D341Med (cell line): ENCODE measurements at places on chromosomes 12 and 14.

DNA sequence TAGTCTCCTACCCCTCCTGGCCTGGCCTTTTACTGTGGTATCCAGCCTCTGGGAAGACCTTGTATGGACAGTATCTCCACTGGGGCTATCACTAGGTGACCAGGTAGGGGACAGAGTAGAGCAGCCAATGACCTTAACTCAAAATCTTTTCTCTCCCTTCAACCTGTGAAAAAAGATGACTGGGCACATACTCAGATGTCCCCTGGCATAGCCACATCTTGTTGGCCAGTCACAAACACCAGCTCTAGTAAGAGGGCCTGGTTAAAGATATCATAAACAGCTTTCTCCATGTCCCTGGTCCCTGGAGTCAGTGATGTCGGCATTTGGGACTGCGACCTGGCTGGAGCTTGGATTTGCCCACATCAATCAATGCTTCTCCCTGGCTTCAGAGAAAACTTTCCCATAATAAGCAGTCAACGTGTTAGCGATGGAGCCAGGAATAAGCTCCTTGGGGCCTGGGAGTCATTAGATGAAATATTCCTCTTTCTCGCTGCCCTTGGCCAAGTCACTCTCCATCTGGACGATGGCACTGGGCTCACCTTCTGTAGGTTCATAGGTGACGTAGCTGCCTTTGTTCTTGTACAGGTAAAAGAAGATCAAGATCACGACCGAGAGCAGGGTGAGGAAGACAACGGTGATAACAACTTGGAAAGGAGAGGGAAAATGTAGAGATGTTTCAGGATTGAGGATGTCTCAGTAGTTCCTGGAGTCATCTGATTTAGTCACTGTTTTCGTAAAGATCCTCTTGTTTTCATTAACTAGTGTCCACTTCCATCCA lies 7.0 kb downstream of the DAZAP2 start:
- DNase-seq, result no peak

DNA sequence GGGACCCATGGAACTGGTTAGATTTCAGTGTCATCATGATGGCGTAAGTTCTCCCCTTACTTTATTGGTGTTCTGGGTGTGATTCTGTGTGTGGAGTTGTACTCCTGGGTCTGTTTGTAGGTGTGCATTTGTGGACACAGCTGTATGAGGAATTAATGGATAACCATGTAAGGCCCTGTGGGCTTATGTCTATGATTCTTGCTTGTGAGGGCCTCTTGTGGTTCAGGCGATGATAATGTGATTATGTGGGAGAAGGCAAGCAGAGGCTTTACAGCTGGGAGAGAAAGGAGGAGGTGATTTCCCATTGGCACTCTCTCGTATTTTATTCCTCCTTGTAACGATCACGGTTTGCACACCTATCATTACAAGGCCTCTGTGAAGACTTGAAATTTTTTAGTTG lies 96.1 kb downstream of the SCN8A start:
- DNase-seq, result no peak

DNA sequence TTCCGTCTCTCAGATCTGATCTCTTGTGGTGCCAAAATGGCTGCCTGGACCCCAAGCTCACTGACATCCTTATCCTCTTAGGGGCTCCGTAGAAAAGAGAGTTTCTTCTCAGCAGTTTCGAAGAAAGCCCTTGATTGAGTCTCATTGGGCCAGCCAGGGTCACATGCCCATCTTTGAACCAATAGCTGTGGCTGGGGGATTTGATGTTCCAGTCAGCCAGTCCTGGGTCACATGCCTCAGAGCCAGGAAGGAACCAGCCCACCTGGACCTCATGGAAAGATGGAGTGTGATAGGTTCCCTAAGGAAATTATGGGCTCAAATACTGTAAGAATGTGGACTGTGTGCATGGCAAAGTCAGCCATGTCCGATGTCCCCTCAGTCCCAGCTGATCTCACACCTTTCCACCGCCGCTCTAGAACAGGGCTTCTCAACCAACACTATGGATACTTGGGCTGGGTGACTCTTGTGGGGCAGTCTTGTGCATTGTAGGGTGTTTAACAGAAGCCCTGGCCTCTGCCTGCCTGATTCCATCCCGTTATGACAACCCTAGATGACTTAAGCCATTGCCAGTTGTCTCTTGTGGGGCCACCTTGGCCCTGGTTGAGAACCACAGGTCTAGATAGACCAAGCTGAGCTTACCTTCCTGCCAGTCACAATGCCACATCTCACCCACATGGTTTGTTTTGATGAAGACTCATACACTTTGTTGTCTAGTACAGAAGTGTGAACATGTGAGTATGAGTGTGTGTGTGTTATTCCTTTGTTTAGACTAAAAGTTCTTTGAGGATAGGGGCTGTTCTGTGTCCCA lies 163.9 kb downstream of the ADGRD1 start:
- DNase-seq, result no peak

DNA sequence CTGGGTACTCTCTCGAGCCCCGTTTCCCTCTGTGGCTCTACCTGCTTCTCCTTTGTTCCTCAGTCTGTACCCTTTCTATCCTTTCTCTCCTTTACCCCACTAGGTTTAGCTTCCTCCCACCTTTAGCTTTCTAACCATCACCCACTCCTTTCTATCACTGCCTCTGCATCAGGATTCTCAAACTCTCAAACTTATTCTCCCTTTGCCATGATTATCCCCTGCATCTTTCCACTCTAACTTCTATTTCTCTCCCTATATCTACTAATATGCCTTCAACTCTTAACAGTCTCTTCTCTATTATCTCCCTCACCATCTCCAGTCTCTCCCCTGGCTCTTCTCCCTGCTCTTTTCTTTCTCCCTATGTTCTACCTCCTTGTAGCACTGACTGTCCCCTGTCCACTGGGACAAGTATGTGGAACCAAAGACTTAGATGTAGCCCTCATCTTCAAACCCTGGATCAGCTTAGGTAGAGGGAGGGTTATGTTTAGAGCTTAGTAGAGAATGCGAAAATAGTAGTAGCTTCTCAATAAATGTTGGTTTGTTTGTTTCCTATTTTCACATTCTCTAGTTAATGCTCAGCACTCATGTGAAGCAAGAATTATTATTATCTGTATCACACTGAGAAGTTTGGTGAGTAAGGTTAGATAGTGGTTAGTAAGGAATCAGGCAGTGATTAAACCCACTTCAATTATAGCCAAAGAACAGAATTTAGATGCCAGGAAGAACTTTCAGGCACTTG lies 3.4 kb downstream of the GDF11 start:
- no peak for DNase-seq

- no peak for DNase-seq
Measured at GRCh38 chr12:2624543-2625288, 170.1 kb upstream of the FKBP4 start.

DNA sequence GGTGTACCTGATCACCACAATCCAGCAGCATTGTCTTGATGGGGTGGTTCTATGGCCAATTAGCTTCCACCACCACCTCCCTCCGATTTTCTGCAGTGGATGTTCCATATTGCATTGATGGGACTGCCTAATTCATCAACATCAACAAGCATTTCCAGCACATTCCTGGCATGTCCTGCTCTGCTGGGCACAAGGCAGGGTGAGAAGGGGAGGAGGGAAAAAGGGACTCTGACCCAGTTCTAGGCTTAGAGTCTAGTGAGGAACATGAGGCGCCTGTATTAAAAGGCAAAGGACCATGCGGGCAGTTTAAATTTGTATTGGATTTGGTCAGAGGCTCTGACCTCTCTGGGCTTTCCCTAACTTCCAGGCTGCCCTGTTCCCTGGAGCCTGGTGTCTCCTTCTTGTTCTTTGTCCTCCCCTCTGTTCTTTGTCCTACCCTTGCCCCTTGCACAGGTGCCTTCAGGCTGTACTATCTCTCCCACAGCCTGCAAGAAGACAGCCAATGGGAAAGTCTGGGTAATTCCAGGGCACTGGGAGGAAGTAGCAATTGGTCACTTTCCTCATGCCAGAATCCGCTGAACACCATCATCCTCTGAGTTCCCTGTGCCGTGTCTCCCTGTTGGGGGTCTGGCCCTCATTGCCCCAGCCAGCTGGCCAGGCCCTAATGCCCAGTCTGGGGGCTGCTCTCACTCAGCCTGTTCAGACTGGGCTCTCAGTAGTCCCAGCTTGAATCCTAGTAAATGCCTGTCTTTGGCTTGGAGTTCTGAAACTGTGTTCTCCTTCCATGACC lies 43.3 kb downstream of the TSPAN11 start:
- no peak for DNase-seq

GRCh38 chr12:45969084-45969483 lies 21.3 kb downstream of the SCAF11 start:
- no peak for DNase-seq

DNA sequence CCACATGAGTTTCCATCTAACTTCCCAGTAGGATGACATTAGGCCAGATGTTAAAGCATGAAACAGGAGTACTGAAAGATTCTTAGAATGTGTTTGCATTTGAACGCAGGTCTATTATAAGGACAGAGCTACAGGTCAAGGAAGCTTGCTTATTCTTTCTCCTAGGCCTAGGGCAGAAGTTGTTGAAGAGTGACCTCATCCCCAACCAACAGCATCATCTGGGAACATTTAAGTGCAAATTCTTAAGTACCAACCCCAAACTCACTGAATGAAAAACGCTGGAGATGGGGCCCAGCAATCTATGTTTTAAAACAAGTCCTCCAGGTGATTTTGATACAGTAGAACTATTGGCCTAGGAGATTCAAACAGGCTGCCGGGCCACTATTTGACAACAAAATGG lies 52.4 kb downstream of the PAPLN start:
- DNase-seq, result no peak

- DNase-seq, result no peak
Measured at GRCh38 chr12:83954956-83955601, 957.5 kb downstream of the SLC6A15 start.

GRCh38 chr12:42735861-42736361 lies 146.4 kb upstream of the PRICKLE1 start:
- no peak for DNase-seq

- no peak for DNase-seq
Measured at GRCh38 chr12:54926246-54926645, 58.3 kb downstream of the TESPA1 start.

- DNase-seq, result no peak
Measured at GRCh38 chr14:100160534-100160916, 1.1 kb upstream of the DEGS2 start.

DNA sequence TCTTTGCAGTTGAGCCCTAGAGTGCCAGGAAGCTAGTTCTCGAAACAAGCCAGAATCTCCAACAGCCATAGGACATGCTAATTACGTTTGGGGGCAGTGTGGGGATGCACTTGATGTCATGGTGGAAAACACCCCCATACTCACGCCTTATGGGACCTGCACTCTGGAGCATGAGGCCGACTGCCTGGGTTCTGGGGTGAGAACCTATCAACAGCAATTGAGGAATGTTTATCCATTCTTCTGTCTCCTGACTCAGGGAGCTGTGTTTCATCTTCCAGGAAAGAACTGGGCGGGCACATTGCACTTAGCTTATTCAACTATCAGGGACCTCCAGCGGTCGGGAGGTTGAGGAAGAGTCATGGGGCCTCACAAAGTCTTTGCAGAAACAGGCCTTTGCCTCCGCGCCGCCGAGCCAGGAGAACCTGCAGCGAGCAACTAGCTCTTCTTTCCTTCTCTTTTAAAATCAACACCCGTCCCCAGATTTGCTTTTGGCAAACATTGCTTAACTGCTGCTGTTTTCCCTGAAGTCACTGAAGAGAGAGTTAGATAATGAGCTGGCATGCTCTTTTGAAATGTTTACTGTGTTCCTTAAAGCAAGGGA lies 226.1 kb upstream of the DIO3 start:
- no peak for DNase-seq

- no peak for DNase-seq
Measured at GRCh38 chr14:20482382-20482781, 13.2 kb downstream of the PNP start.

GRCh38 chr12:27289414-27289813 lies 43.2 kb upstream of the BMAL2 start:
- no peak for DNase-seq

DNA sequence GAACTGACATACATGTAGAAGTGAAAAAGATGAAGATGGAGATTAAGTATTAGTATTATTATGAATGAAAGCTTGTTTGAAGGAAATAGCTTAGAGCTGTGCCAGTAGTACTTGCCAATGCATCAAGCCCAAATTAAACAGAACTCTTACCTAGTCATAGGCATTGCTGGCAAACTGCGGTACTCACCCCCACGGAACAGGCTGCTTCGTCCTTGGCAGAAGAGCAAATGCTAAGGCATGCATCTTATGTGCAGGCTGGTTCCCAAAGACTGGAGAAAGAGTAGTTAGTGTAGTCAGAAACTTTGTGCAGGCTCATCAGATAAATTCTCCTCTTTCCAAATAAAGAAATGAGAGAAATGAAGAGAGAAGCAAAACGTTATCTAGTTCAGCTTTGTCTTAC lies 134.8 kb downstream of the CCDC59 start:
- DNase-seq, result no peak
